ENCODE measurements at places on chromosomes 12 and 14.

GRCh38 chr12:124479680-124480468 is 87.5 kb downstream of the NCOR2 start:
- no peak for DNase-seq

- no peak for DNase-seq
These were observed 228.6 kb downstream of the DPF3 start for GRCh38 chr14:72665259-72665658.

- DNase-seq: no peak
These were observed 17.1 kb downstream of the SPX start for GRCh38 chr12:21543151-21543550.

GRCh38 chr12:104510145-104510872 is 53.6 kb downstream of the CHST11 start:
- no peak for DNase-seq

- DNase-seq: no peak
These were observed 54.8 kb upstream of the FLRT2 start for GRCh38 chr14:85475113-85475512.

DNA sequence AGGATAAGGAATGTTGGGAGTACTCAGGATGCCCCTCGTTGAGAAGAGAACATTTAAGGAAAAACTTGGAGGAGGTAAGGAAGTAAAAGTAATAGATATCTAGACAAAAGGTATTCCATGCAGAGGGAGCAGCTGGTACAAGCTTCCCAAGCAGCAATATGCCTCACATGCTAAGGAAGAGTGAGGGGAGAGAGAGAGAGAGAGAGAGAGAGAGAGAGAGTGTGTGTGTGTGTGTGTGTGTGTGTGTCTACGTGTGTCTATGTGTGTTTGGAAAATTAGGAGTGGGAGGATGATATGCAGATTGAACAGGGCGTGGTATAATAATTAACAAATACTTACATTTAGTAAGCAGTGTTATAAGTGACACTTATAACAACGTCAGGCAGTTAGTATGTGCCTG is 9.2 kb upstream of the PARP11 start:
- no peak for DNase-seq

DNA sequence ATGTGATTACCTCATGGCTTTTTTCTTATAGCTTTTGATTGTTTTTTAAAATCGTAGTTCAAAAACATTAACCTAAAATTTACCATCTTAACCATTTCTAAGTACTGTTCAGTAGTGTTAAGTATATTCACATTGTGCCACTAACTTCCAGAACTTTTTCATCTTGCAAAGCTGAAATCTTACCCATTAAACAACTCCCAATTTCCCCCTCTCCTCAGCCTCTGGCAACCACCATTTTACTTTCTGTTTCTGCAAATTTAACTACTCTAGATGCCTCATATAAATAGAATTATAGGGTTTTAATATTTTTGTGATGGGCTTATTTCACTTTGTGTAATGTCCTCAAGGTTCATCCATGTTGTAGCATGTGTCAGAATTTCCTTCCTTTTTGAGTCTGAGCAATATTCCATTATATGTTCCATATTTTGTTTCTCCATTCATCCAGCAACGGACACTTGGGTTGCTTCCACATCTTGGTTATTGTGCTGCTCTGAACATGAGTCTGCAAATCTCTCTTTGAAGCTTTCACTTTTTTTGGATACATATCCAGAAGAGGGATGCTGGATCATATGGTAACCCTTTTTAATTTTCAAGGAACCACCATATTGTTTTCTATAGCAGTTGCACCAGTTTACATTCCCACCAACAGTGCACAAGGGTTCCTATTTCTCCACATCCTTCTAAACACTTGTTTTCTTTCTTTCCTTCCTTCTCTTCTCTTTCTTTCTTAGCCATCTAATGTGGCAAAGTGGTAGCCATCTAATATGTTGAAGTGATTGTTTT is 5.0 kb downstream of the HIF1A start:
- no peak for DNase-seq

DNA sequence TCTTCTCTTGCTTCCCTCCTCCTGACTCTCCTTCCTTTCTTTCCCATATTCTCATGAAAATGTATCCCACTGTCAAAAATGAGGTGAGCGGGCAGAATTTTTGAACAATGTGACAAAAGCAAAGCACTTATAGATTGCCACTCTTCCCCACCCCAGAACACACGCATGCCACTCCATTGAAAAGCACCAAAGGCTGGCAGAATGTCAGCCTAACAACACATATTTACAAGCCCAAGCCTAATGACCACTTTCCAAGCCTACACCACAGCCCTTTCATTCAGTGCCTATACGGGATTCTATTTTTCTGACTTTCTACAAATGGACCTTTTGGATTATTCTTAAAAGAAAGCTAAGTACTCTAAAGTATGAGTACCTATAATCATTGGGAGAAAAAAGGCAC is 62.9 kb upstream of the METAP2 start:
- DNase-seq: no peak

All from stimulated activated naive CD4-positive, alpha-beta T cell treated with Interleukin-2 at 50 U/mL for 16 hours (primary cell).